Fibroblast of upper back skin (primary cell): ENCODE measurements at places on chromosomes 4 and X.

DNA sequence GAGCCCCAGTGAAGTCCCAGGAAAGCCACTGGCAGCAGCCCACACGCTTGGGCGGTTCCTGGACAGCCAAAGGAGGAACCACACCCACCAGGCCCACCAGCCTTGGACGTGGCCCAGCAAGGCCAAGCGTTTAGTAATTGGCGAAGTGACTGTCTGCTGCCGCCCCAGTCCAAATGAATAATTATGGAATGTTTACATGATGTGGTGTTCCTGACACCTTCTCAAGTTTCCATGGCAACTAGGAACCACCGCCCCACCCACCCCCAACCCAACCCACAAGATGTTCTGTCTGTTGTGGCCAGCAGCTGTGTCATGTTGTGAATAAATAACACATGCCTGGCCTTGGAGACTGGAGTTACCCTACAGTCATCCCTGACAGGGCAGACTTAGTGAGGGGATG is 22.3 kb downstream of the APLN start:
- DNase-seq: no peak

DNA sequence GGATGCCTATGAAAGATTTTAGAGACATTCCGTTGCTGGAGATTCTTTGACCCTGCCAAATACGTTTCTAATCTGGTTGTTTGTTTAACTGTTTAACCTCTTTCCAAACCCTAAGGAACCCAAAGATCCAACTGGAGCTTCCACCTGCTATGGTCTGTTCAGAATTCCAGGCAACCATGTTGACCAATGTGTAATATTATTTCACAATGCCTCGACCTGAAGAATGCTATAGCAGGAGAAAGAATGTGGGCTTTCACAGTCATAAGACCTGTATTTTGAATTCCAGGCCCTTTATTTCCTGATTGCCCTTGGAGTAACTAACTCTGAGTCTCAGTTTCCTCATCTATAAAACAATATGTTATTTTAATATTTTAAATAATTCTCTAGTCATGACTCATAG is 90.8 kb downstream of the COL25A1 start:
- DNase-seq: peak; percentile 63

DNA sequence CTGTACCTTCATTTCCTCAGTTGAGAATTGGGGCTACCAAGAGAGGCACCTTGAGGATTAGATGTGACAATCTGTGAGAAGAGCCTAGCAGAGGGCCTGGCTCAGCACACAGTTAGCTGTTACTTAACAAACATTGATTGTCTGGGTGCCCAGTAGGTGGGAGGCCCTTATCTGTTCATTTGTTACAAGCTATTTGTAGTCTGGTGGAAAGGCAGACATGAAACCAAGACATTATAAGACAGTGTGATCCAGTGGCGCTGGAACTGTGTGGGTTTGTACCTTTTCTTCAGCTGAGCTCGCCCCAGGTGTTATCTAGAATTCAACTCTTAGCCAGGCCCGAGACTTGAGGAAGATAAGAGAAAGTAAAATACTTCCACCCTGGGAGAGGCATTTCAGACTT is 16.9 kb downstream of the AKAP4 start:
- DNase-seq: no peak

DNA sequence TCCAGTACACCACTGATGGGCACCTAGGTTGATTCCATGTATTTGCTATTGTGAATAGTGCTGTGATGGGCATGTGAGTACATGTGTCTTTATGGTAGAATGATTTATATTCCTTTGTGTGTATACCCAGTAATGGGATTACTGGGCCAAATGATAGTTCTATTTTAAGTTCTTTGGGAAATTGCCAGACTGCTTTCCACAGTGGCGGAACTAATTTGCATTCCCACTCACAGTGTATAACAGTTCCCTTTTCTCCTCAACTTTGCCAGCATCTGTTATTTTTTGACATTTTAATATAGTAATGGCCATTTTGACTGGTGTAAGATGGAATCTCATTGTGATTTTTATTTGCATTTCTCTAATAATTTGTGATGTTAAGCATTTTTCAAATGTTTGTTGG is 25.9 kb downstream of the CC2D2A start:
- DNase-seq: peak; percentile 27

GRCh38 chr4:138327338-138327737 is 85.2 kb upstream of the SLC7A11 start:
- no peak for DNase-seq

DNA sequence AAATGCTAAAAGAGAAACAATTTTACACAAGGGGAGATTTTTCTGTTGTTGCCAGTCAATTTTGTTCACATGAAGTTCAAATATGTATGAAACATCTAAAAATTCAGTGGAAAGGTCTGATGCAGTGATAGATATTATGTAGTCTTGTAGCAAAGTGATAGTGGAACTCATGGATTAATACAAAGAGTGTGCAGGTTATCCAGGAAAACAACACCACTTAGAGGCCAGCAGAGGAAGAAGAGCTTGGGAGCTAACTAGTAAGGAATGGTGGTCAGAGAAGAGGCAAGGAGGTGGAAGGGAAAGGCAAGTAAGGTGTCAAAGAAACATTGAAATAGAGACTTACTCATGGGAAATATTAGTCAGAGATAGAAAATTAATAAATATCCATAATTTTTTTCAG is 395.6 kb downstream of the MAPK10 start:
- DNase-seq: no peak

- no peak for DNase-seq
These were observed 399.2 kb upstream of the GRID2 start for GRCh38 chr4:91904556-91904955.

GRCh38 chr4:127165971-127166370 is 466.8 kb upstream of the INTU start:
- peak; percentile 19 for DNase-seq

GRCh38 chr4:20639346-20639745 is 60.9 kb upstream of the PACRGL start:
- DNase-seq: no peak

- no peak for DNase-seq
These were observed 870.2 kb downstream of the ADGRL3 start for GRCh38 chr4:62070291-62070852.

DNA sequence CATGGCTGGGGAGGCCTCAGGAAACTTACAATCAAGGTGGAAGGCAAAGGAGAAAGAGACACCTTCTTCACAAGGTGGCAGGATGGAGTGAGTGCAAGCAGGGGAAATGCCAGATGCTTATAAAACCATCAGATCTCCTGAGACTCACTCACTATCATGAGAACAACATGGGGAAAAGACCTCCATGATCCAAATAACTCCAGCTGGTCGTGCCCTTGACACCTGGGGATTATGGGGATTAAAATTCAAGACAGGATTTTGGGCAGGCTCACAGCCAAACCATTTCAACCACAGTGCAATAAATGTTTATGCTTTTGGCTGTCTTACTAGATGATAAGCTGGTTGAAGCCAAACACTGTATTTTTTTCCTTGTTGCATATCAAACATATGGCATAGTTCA is 1112.4 kb downstream of the STIM2 start:
- no peak for DNase-seq

GRCh38 chrX:134172588-134173259 is 64.3 kb upstream of the CCDC160 start:
- no peak for DNase-seq

DNA sequence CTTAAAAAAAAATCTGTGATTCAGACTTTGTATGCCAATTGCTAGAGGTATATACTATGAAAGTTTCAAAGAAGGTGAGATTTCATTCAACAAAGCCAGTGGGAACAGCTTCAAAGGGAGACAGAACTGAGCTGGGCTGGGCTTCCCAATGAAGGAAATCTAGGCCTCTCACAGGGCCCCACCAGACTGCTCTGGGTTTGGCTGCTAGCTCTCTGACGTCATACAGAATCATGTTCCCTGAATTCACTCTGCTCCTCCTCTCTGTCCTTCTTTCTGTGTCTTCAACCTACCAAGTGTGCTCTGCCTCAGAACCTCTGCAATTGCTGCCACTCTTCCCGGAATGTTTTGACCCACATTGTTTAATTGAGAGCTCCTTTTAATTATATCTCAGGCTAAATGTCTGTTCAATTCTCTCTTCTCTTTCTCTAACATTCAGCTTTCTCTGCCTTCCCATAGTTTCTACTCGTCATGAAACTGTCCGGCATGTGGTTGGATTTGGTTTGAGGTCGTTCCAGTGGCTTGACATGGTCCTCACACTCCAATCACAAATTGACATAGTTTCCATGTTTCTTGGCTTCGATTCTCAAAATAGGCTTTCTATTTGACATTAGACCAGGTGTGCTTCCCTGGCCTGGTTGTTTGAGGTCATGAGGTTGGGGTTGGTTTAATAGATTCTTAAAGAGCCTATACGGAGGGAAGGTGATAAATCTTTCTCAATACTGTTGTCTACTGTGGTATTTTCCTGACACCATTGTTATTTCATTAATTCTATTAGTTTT is 282.1 kb upstream of the EMCN start:
- DNase-seq: no peak

DNA sequence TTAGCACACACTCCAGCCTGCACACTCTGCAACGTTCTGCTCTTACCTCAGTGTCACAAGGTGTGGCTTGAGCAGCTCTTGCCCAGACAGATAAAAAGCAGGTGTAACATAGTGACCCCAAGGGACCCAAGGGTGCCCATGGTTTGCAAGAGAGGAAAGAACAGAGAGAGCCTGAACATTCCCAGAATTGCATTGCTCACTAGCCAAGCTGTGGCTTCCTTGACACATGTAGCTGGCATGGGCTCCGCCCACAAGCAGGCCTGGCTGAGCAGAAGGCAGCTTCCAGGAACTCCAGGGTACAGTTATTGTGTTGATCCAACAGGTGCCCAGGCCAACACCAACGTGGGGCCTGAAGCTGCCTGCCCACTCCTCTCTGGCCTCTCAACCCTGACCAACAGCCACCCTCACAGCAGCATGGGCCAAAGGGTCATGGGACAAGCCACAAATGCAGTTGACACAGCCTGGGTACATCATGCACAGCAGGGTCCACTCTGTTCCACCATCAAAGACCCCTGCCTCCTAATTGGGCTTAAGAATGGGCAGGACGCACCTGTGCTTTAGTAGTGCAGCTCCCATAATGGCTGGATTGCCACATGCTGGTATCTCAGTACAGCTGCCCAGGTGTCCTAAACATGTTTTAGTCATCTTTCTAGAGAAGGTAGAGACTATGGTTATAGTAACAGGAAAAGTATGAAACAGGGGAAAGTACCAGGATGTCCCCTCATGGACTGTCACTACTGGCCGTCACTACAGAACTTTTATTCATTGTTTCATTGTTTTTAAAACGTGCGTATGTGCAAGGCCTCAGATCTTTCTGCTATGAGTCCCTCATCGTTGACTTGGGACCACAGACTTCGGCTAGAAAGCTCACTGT is 73.7 kb upstream of the ACSL1 start:
- DNase-seq: no peak

GRCh38 chrX:18981124-18981807 is 2.6 kb downstream of the PHKA2 start:
- no peak for DNase-seq

DNA sequence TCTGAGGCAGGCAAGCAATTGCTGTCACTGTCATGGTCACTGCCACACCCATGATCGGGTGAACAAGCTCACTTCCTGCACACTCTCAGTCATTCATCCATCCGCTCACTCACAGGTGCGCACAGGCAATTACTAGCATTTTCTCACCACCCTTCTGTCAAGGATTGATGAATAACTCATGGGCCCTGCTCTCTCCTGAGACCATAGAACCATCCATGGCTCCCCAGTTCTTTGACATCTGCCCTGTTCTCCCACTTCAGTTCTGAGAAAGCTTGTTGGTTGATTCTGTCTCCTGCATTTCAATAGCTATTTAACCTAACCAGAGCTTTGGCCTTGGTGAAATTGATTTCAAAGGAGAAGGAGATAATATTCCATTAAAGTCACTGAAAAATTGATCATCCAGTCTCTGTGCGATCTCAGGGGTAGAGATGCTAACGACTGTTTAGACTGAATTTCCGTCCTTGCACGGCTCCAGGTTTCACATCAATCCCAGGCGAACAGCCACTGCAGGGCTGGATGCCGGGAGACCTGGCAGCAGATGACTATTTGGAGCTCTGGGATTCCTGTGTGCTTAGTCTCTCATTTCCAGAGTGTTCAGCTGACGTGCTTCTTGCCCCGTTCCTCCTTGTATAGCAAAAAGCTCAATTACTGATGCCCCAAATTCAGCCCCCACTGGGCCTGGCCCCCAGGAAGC is 36.9 kb upstream of the ADRA2C start:
- DNase-seq: peak; percentile 49

- no peak for DNase-seq
These were observed 29.3 kb downstream of the MOSPD2 start for GRCh38 chrX:14902537-14902936.

DNA sequence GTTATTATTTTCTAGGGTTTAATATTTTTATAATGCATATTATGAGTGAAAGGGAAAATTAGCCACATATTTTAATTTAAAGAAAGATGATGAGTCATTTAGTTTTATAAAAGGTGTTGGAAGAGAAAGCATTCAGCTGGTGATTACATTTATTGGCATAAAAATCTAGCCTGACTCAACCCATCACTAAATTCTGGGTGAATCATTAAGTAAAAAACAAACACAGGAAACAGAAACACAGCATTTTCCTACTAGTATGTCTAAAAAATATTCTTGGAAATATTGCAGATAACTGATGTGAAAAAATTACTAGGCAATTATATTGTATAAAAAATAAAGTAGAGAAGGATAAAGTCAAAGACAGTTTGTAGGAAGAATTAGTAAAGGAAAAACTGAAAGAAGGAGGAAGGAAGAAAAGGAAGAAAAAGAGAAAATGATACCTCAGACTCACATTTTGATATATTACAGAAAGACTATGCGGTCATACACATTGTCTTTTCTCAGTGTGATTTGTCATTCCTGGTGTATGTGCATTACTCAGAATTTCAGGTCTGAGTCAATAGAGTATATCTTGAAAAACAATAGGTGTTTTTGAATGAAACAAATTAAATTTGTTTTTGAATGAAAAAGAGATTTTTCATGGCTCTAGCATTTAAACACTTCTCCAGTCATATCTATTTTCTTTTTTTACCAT is 48.0 kb upstream of the SPOCK3 start:
- no peak for DNase-seq

GRCh38 chrX:41912923-41913322 is 10.4 kb downstream of the CASK start:
- no peak for DNase-seq

GRCh38 chrX:97389761-97390192 is 506.1 kb downstream of the RPA4 start:
- DNase-seq: peak; percentile 80

GRCh38 chrX:3713937-3714434 is 537 bp upstream of the PRKX start:
- DNase-seq: no peak

GRCh38 chr4:8150152-8151090 is 8.2 kb downstream of the ABLIM2 start:
- DNase-seq: no peak

GRCh38 chr4:25938787-25939186 is 24.8 kb downstream of the SMIM20 start:
- peak; percentile 83 for DNase-seq

GRCh38 chrX:9671998-9672397 is 93.6 kb downstream of the GPR143 start:
- no peak for DNase-seq

DNA sequence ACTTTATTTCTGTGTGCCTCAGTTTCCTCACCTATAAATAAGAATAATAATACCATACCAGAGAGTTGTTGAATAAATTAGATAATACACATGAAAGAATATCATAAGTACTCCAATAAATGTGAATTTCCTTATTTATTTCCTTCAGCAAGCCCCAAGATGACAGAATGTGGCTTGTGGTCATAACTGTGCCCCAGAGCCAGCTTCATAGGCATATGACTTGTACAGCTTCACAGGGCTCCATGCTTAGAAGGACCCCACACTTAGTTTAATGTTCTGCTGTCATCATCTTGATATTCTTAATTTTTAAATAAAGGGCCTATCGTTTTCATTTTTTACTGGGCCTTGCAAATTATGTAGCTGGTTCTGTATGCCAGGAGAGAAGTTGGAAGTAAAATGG is 25.3 kb downstream of the VSIG4 start:
- DNase-seq: no peak
